ENCODE measurements at places on chromosomes 16 and 17. TPM values are rescaled to one million over a fixed set of nuclear protein-coding genes. Genes with fewer than 3 reads are reported as not detected.

GRCh38 chr17:29475891-29476290 is 85.7 kb downstream of the TAOK1 start:
- no peak overlapping the region for H3K4me3 ChIP-seq
- H3K27ac ChIP-seq: no peak overlapping the region
- no peaks in the 10 kb centered on the region for H3K4me1 ChIP-seq

DNA sequence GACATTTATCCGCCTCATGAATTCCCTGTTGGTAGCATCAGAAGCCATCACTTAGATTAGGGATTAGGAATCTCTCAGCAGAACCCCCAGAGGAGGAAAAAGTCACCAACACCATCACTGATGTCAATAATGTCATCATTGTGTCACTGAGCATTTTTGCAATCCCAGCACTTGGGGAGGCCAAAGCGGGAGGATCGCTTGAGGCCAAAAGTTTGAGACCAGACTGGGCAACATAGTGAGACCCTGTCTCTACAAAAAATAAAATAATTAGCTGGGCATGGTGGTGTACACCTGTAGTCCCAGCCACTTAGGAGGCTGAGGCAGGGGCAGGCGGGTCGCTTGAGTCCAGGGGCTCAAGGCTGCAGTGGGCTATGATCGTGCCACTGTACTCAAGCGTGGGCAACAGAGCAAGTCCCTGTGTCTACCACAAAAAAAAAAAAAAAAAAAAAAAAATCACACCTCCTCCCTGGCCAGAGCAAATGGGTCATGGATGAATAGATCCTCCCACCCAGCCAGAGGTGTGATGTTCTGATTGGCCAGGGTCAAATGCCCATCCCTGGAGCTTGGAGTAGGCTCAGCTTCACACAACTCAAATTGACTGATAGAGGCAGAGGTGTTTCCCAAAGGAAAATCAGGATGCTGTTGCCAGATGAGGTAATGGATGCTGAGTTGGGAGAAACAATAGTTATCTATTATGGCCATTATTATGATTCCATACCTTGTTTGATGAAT is 31.6 kb downstream of the VWA3A start:
- DNase-seq: no peak
- H3K27ac ChIP-seq: no peak overlapping the region
- no peaks in the 10 kb centered on the region for H3K36me3 ChIP-seq
- H3K4me3 ChIP-seq: no peak overlapping the region
- no peaks in the 10 kb centered on the region for H3K27me3 ChIP-seq

- peak overlapping the region; percentile 98 for H3K4me3 ChIP-seq
- peak; percentile 95 for DNase-seq
- peak overlapping the region; percentile 61 for H3K27ac ChIP-seq
- peaks cover 10% of the 10 kb centered on the region for H3K4me1 ChIP-seq
- H3K27me3 ChIP-seq: no peaks in the 10 kb centered on the region
- H3K36me3 ChIP-seq: no peaks in the 10 kb centered on the region
Measured at GRCh38 chr16:2867987-2868789, 10.2 kb upstream of the PRSS22 start.

DNA sequence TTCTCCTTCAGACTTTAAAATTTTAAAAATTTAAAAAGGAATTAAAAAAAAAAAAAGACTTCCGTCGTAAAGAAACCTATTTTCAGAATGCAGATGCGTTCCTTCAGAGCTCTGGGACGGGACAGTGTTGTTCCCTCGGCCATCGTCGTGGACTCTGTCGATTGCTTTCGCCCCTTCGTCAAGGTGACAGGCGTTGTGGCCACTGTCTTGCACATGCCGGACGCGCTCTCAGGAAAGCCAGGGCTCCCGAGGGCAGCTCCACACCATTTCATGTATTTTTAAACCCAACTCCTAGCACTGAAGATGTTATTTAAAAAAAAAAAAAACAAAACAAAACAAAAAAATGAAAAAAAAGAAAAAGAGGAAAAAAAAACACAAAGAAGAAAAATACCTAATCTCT is 22.3 kb downstream of the TMC6 start:
- H3K27ac ChIP-seq: no peak overlapping the region
- peaks cover 7% of the 10 kb centered on the region for H3K36me3 ChIP-seq
- no peaks in the 10 kb centered on the region for H3K4me1 ChIP-seq
- H3K4me3 ChIP-seq: no peak overlapping the region
- DNase-seq: no peak
- no peaks in the 10 kb centered on the region for H3K27me3 ChIP-seq

- H3K27ac ChIP-seq: no peak overlapping the region
- no peaks in the 10 kb centered on the region for H3K36me3 ChIP-seq
- no peak for DNase-seq
- H3K4me3 ChIP-seq: no peak overlapping the region
Measured at GRCh38 chr16:89393738-89394406, 96.5 kb downstream of the ANKRD11 start.

WNT9B gene
- total RNA-seq: not detected

NPTX1 gene
- total RNA-seq: not detected

GRCh38 chr17:67993153-67993997 is 2.9 kb downstream of the C17orf58 start:
- H3K27ac ChIP-seq: peak overlapping the region; percentile 87
- peaks cover 36% of the 10 kb centered on the region for H3K4me1 ChIP-seq
- DNase-seq: peak; percentile 94
- H3K27me3 ChIP-seq: no peaks in the 10 kb centered on the region

ANKFN1 gene
- total RNA-seq: not detected

- H3K4me3 ChIP-seq: no peak overlapping the region
- H3K4me1 ChIP-seq: peaks cover 18% of the 10 kb centered on the region
- H3K27me3 ChIP-seq: no peaks in the 10 kb centered on the region
- H3K36me3 ChIP-seq: no peaks in the 10 kb centered on the region
Measured at GRCh38 chr16:8880839-8881510, 1.2 kb upstream of the LITAFD start.

- H3K27ac ChIP-seq: no peak within 1 kb of the TSS
- DNase-seq: peak; percentile 74
- peaks cover 27% of the 10 kb centered on the region for H3K4me1 ChIP-seq
- no peaks in the 10 kb centered on the region for H3K36me3 ChIP-seq
- H3K4me3 ChIP-seq: peak within 1 kb of the TSS; percentile 91
Measured at GRCh38 chr16:84647828-84648594, at the start of gene KLHL36. Gene KLHL36, plus strand, starts transcription at chr16:84648511. Its CDS starts 2,357 bp downstream, at chr16:84650868.

GOT2 gene
- total RNA-seq: 72.9 TPM

- H3K27me3 ChIP-seq: no peaks in the 10 kb centered on the region
- H3K4me3 ChIP-seq: peak overlapping the region; percentile 85
- peaks cover 4% of the 10 kb centered on the region for H3K36me3 ChIP-seq
- peak; percentile 57 for DNase-seq
- H3K27ac ChIP-seq: peak overlapping the region; percentile 43
- peaks cover 57% of the 10 kb centered on the region for H3K4me1 ChIP-seq
Measured at GRCh38 chr16:1707193-1707790, 1.3 kb downstream of the MAPK8IP3 start.

HS3ST3B1 gene
- not detected for total RNA-seq

RUNDC3A gene
- 1.5 TPM for total RNA-seq

DNA sequence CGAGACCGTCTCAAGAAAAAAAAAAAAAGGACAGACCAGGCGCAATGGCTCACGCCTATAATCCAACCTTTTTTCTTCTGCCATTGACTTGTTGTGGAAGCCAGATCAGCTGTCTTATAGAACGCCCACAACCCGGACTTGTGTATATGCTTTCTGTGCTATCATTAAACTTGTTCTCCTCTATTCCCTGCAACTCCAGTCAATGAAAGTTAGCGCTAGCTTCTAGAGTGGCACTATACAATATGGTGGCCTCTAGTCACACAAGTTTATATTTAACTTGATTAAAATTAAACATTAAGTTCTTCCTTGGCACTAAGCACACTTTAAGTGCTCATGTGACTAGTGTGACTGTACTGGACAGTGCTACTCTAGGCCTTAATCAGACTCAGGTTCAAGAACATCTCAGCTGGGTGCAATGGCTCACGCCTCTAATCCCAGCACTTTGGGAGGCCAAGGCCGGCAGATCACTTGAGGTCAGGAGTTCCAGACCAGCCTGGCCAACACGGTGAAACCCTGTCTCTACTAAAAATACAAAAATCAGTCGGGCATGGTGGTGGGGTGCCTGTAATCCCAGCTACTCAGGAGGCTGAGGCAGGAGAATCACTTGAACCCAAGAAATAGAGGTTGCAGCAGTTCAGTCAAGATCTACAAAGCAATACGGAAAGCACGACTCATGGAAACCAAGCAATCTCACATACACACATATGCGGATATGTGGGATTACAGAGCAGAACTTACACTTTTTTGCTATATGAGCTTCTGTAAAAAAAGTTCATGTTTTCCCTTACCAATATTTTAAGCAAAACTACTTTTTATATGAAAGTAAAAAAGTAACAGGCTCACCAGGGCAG is 18.8 kb upstream of the GLG1 start:
- no peak overlapping the region for H3K27ac ChIP-seq
- no peaks in the 10 kb centered on the region for H3K27me3 ChIP-seq
- H3K36me3 ChIP-seq: peaks cover 61% of the 10 kb centered on the region

DNA sequence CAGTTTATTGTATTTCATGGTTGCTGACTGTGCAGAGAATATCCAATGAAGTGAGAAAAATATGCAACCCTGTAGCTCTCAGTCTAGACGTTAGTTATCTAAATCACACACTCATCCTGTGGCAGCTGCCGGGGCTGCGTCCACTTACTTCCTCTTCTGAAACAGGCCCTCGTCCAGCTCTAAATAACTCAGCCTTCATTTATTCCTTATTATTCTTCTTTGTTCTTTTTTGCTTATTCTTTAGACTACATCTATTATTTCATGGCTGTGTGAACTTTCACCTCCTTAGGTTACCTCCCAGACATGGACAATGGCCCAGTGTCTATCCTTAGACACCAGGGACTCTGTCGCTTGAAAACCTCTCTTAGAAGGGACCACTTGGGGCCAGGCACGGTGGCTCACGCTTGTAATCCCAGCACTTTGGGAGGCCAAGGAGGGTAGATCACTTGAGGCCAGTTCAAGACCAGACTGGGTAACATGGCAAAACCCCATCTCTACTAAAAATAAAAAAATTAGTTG is 3.4 kb upstream of the THUMPD1 start:
- no peak overlapping the region for H3K27ac ChIP-seq
- H3K36me3 ChIP-seq: no peaks in the 10 kb centered on the region
- no peaks in the 10 kb centered on the region for H3K27me3 ChIP-seq
- no peak overlapping the region for H3K4me3 ChIP-seq
- H3K4me1 ChIP-seq: peaks cover 9% of the 10 kb centered on the region

- H3K36me3 ChIP-seq: no peaks in the 10 kb centered on the region
- no peak overlapping the region for H3K27ac ChIP-seq
- H3K27me3 ChIP-seq: no peaks in the 10 kb centered on the region
- H3K4me3 ChIP-seq: no peak overlapping the region
- peaks cover 7% of the 10 kb centered on the region for H3K4me1 ChIP-seq
- DNase-seq: no peak
Measured at GRCh38 chr16:85104821-85105391, 7.4 kb downstream of the CIBAR2 start.

DNA sequence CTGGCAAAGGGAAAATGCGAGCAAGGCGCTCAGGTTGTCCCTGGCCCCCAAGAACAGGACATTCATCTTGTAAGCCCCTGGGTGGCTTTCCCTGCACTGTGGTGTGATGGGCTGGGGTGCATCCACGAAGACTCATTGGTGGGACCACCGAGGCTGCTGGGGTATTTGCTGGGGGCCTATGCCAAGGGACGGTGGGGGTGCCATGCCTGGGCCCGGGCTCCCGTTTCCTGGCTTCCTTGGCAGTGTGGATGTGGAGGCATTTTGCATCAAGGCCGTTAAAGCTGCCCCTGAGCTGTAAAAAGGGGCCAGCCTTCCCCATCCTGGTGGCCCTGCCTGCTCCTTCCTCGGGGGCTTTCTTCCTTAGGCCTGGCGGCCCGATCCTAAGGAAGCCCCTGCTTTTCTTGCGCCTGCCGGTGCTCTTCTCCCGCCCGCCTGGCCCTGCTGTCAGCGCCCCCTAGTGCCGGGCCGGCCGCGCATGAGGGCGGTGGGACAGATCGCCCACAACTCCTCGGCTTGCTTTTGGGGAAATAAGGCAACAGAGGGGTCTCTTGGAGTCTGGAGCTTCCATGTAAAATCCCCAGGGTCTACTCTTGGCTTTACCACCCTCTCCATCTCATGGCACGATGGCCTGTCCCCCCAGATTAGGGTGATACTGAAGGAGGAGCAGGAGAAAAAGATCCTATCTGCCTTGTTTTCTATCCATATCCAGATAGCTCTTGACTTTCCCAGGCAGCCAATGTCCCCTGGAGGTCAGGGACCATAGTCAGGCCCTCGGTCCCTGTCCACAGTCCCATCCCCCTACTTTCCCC is 9.8 kb upstream of the TBX2 start:
- DNase-seq: peak; percentile 73
- no peaks in the 10 kb centered on the region for H3K27me3 ChIP-seq
- no peak overlapping the region for H3K4me3 ChIP-seq
- no peak overlapping the region for H3K27ac ChIP-seq
- H3K36me3 ChIP-seq: no peaks in the 10 kb centered on the region
- H3K4me1 ChIP-seq: no peaks in the 10 kb centered on the region

DNA sequence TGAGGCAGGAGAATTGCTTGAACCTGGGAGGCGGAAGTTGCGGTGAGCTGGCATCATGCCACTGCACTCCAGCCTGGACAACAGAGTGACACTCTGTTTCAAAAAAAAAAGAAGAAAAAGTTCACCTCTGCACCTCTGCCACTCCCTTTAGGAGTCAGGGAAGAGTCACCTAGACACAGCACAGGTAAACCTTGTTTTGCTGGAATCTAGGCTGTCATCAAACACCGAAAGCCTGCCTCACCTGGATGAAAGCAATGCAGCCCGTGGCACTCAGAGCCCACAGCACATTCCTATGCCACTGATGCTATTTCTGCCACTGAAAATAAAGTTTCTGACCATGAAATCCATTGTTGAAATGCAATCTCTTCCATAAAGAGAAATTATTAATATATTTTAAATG is 22.2 kb downstream of the CFAP52 start:
- H3K4me3 ChIP-seq: no peak overlapping the region
- H3K4me1 ChIP-seq: no peaks in the 10 kb centered on the region
- no peaks in the 10 kb centered on the region for H3K27me3 ChIP-seq
- H3K36me3 ChIP-seq: no peaks in the 10 kb centered on the region

Data from Karpas-422 (cell line).